ENCODE measurements at places on chromosomes 13 and 19.

GRCh38 chr13:27194209-27194608 is 22.6 kb upstream of the USP12 start:
- no peak for DNase-seq

- no peak for DNase-seq
Observed at GRCh38 chr19:12884926-12885748, 1.9 kb downstream of the KLF1 start.

- no peak for DNase-seq
Observed at GRCh38 chr13:63773476-63773875, 2357.8 kb upstream of the PCDH20 start.

- no peak for DNase-seq
Observed at GRCh38 chr13:25860862-25861261, 191.0 kb downstream of the SHISA2 start.

- DNase-seq: no peak
Observed at GRCh38 chr13:48594096-48594815, 59.5 kb upstream of the CYSLTR2 start.

DNA sequence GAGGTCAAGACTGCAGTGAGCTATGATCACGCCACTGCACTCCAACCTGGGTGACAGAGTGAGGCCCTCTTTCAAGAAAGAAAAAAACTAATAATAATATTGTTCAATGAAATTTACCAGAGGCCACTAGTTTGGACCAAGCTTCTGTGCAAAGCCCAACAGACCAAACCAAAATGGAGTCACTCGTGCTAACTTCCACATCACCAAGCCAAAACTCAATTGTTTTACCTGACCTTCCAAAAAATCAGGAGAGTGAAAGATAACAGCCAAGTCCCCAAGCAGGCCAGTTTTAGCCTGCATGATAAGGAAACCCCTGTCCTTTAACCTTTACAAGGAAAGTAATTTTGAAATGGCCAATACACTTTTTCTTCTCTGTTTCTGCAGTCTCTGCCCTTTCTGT is 20.0 kb downstream of the LYPD3 start:
- DNase-seq: no peak

- no peak for DNase-seq
Observed at GRCh38 chr13:104875038-104875754, 1660.3 kb downstream of the EFNB2 start.

DNA sequence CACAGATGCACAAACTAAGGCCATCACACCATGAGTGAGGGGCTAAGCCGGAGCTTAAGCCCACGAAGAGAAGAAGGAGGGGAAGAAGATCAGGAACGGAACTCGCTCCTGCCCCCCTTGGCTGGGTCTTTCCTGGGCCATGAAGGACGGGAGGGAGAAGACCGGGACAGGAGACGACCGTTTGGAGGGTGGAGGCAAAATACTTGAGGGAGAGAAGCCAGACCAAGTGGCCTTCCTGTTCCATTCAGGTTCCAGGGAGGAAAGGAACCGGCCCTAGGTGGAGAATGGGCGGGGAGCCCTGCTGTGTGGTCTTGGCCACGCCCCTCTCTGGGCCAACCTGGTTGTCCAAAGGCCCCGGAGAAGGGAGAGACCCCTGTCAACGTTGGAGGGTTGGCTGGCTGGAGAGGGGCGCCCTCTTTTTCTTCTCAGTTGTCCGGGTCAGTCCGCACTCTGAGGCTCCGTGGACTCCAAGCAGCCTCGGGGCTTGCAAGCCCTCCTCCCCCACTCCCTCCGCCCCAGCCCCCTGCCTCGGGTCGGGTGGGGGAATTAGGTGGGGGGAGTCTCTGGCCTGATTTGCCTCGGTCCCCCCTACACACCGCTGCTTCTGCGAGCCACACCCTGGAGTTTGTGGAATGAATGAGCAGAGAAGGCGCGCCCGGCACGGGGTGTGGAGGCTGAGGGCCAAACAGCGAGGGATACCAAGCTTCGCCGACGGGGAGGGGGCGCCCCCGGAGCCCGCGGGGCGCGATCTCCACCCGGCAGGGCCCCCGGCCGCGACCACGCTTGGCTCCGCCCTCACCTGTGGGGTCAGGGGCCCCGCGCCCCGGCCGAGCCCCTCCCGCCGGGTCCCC is 757 bp downstream of the FBN3 start:
- DNase-seq: no peak

DNA sequence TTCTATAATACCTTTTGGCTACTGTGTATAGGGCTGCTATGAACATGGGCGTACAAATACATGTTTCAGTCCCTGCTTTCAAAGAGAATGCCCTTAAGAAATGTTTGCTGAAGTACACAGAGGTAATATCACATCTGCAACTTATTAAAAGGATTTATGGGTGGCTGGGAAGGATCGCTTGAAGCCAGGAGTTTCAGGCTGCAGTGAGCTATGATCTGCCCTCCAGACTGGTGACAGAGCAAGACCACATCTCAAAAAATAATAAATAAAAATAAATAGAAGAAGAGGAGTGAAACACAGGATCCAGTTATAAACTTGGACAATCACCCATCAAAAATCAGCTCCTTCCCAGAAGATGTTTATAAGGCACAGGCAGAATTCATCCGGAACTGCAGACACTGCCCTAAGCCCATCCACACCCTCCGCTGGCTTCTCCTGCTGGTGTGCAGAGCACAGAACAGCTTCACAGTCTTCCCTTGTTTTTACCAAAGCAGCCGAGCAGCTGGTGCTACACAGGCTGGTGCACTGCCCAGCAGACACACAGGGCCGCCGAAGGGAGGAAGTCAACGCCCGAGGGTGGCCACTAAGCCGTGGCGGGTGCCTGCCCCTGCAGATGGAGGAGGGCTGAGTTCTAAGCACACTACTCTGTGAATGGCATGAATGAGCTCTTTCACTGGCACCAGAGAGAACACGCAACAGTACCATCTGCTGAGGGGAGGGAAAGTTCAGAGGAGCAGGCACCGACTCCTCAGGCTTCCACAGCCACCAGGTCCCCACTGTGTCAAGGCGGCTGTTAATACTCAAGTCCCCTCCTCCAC is 44.0 kb downstream of the BRD4 start:
- no peak for DNase-seq

DNA sequence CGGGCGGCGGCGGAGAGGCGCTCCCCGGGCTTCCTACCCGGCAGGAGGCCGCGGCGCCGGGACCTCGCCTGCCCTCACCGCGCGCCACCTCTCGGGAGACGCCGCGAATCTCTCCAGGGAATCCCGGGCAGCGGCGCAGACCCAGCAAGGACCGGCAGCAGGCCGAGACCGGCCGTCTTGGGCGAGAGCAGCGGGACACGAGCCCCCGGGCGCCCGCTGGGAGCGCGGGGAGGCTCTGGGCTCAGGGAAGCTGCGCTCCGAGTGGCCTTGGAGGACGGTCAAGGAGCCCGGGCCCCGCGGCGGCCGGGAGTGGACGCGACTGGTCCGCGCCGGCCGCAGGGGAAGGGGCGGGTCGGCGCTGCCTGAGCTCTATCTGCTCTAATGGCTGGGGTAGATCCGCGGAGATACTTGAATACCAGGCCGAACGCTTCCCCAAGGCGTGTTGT is 14.7 kb downstream of the CDX2 start:
- DNase-seq: no peak

GRCh38 chr13:45718063-45718462 is 15.9 kb downstream of the CBY2 start:
- no peak for DNase-seq
